NCI-H510A treated with DMSO at 0.1 percent for 48 hours (cell line): ENCODE measurements at places on chromosomes 16 and 17.

GRCh38 chr17:39325528-39326240 lies 75.7 kb downstream of the FBXL20 start:
- no peak for DNase-seq

DNA sequence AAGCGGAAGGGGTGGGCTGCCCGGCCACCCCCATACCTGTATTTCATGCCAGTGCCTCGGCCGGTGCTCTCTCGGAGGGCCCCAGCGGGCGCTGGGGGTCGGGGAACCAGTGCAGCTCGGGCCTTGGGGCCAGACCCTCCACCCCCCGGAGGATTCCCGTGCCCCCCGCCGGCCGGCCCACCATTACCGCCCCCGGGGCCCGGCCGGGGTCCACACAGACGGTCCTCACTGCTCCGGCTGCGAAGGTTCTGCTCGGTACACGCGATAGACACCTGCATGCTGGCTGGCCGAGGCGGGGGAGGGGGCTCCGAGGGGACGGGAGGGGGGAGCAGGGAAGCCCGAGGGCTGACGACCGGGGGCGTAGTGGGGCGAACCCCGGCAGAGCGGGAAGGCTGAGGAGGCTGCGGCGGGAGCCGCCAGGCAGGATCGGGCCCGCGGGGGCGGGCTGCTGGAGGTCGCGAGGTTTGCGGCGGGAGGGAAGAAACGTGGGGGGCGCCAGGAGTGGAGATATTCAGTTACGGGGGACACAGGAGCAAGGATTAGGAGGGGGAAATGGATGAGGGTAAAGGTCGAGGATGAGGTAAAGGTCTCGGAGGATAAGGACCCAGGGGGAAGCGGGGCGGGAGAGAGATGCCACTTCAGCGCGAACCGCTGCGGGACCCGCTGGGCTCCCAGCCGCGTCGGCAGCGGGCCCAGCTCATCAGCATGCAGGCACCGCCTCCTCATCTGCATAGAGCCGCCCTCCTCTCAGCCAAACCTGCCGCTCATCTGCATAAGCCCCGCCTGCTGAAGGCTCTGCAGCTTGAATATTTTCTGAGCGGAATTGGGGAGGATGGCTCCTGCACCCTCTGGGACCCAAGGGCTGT lies at the start of gene KCNAB3:
TSS of gene KCNAB3 (minus strand) at position 699 of the 866 bp plus-strand sequence. CDS start at position 278, 421 bp downstream.
- no peak for DNase-seq

DNA sequence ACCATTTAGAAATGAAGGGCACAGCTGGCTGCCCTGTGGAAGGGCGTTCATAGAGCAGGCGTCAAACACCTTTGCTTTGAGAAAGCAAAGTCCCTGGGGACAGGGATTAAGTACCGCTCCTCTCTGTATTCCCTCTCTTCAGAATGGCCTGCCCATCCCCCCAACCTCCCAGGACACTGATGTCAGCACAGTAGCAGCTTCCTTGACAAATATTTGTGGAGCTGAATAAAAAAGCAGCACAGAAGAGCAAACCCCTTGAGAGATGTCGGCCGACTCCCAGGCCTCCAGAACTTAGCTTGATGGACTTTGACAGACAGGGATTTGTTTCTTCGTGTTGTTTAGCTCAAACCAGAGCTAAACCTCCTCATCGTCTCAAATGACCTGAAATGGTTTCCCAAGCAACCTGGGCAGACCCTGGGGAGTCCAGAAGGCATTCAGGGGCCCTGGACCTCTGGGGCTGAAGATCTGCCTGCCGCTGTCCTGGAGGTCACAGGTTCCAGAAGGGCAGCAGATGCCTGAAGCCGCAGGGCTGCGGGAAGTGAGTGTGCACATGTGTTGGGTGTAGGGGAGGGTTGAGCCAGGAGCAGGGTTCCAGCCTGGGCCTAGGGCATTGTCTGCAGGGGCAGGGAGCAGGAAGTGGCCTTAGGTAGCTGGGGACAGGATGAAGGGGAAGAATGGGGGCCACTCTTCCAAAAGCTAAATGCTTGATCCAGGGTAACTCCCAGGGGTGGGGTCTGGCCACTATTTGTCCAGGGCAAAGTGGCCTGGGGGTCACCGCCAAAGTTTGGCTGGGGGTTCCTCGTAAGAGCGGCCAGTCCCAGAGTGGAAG lies 42.3 kb upstream of the NKD1 start:
- peak; percentile 49 for DNase-seq

DNA sequence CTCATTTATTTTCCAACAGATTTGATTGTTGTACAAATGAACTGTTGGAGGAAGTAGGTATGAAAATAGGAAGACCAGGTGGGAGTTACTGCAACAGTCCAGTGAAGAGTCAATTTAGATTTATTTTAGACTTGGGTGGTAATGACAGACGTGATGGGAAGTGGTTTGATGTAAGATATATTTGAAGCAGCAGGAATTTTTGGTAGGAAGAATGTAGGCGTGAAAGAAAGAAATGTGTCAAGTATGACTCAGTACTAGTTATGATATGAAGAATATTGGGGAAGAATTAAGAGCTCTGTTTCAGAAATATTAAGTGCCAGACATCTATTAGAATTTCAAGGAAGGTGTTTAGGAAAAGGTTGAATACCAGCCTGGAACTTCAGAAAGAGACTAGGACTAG lies 247.9 kb upstream of the AXIN2 start:
- no peak for DNase-seq

DNA sequence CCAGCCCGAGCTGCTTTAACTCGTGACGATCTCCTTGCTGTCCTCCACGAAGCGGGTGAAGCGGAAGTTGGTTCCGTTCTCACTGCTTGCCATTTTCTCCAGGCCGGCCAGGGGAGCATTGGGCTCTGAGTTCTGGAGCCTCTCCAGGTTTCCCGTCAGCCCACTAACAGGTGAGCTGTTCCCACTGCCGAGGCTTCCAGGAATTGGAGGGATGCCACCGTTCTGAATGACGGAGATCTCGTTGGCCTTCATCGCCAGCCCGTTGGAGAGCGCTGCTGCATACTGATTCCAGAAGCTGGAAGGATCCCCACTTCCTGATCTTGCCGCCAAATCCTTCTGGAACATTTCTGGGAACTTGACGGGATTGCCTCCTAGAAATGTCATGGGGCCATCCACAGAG lies 14.0 kb downstream of the SALL1 start:
- no peak for DNase-seq

GRCh38 chr17:5798094-5798493 lies 213.8 kb upstream of the NLRP1 start:
- DNase-seq: no peak

- DNase-seq: no peak
These were observed 100.3 kb upstream of the NOL11 start for GRCh38 chr17:67617304-67617899.
